ENCODE measurements at places on chromosomes 3 and 15.

GRCh38 chr3:174945951-174946350 is 86.8 kb downstream of the NAALADL2 start:
- no peak for DNase-seq

DNA sequence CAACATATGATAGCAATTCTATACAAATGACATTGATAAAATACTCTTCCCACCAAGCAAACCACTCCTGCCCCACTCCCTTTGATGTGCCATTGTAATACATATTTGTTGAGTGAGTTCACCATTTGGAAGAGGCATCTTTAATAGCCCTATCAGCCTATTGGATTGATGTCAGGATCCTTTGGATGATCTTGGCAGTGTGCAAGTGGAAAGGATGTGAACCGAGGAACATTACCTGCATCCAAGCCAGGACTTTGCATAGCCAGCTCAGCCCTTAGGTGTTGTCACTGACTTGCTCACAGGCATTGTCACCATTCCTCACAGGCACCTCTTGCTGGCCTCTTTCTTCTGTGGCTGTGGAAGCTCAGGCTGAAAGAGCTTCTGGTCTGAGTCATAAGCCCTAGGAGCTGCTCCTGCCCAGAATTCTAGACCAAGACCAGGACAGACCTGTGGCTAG is 16.5 kb upstream of the TIMP4 start:
- DNase-seq, result no peak

DNA sequence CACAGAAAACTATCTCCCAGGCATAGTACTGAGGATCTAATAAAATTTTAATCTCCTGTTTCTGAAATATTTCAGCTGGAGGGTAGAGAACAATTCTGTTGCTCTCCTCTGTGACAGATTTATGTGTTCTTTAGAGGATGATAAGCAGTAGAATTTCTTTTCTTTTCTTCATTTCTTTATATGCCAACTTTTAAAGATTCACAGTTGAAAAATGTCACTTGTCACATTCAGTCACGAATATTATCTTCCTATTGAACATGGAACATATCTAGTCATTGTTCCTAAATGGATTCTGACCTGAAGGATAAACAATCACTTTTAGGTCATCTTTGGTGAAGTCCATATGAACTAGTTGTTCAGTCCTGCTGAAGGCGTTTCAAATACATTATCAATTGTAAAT is 585.5 kb upstream of the DPPA4 start:
- DNase-seq, result no peak

DNA sequence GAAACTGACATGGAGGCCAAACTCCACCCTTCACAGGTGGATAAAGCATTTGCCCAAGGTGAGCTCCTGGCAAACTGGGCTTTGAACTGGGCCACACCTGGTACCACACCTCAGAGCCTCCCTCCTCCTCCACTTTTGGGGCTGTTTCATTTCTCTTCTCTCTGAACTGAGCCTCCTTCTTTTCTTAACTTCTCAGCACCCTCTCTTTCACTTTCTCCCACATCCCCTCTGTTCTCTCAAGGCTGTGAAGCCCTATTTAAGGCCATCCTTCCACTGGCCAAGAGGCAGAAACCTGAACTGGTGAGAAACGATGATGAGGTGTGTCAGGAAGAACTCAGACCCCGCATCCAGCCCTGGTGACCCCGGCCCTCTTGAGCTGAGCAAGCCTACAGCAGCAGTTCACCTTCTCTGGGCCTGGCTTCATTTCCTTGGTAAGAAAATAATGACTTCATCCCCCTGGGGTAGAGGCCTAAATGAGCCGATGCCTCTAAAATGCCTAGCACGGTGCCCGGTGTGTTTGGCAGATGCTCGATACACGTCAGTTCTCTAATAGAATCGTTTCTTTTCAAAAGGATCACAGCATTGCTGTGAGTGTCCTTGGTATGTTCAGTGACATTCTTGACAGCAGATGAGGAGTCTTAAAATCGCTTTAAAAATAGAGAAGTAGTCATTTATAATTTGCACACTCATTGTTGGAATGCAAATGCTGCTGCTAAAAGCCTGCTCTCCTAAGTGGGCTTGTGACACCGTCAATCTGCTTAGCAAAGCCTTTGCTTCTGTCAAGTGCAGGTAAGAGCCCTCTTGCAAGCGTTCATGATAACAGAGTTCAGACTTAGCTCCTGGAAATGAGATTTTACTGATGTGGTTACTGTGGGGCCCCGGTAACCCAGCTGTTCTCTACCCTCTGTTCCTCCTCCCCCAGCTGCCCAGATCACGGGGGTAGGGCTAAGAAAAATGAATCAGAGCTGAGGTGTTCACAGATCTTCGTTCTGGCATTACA is 97.7 kb upstream of the ATP2B2 start:
- no peak for DNase-seq

DNA sequence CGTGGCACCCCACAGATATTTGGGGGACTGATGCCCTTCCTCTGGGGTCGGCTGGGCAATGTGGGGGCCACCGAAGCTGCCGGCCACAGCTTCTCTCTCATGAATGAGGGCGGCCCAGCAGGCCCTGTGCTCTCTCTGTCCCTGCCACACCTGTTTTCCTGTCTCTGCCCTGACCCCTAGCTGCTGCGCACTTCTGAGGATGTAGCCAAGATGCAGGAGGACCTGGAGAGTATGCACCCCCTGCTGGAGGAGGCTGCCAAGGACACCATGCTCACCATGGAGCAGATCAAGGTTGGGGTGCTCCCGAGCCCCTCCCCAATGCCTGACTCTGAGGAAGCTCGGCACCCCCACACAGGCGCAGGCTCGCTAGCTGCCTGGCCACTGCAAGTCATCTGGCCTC is 59.7 kb downstream of the SEMA3G start:
- peak; percentile 56 for DNase-seq

- no peak for DNase-seq
Measured at GRCh38 chr3:110291886-110292501, 779.6 kb upstream of the NECTIN3 start.

DNA sequence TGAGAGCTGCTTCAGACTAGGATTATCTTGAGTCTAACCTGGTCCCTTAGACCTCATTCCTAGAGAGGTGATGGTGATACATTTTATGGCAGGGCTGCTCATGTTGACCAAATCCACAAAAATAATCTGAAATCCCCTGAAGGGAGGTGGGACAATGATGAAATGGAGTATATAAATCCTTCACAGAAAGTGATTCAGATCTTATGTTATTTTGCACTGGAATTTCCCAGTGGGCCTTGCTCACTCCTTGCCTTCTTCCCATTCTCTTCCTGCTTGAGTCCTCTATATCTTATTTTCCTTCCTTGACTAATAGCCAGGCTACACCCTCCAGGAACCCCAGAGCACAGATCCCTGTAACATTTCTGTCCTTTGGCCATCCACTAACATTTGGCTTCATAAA is 10.4 kb upstream of the TMEM202 start:
- no peak for DNase-seq

DNA sequence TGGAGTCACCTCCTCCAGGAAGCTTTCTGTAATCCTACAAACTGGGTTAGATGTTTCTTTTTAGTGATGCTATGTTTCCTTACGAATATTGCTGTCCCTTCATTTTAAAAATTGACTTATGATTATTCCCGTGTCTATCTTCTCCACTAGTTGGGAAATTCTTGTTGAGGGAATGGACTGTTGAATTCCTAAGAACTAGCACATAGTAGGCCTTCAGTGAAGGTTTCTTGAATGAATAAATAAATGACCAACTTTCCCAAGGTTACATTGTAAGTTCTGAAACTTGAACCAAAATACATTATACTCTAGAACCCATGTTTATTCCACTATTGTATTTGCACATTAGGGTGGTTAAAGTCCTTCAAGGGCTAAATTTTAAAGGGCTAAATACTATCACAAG is 812 bp upstream of the IL20RB start:
- DNase-seq, result no peak

DNA sequence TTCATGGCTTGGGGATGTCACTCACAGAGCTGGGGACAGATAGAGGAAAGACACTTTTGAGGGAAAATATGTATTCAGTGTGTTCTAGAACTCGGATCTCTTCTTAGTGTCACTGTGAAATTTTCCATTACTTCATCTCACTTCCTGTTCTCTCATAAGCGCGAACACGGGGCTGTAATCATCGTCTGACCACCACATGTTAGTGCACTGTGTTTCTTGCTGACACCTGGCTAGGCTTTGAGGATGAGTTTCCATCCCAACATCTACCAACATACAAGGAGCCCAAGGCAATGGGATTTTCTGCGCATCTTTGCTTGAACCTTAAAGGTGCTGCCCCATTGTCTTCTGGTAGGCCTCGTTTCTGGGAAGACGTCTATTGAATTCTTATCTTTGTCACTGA is 84.0 kb downstream of the LIPC start:
- DNase-seq, result no peak

GRCh38 chr3:194306109-194306686 is 44.9 kb downstream of the CPN2 start:
- DNase-seq, result no peak

GRCh38 chr3:163196815-163197374 is 1700.3 kb downstream of the OTOL1 start:
- DNase-seq, result no peak

DNA sequence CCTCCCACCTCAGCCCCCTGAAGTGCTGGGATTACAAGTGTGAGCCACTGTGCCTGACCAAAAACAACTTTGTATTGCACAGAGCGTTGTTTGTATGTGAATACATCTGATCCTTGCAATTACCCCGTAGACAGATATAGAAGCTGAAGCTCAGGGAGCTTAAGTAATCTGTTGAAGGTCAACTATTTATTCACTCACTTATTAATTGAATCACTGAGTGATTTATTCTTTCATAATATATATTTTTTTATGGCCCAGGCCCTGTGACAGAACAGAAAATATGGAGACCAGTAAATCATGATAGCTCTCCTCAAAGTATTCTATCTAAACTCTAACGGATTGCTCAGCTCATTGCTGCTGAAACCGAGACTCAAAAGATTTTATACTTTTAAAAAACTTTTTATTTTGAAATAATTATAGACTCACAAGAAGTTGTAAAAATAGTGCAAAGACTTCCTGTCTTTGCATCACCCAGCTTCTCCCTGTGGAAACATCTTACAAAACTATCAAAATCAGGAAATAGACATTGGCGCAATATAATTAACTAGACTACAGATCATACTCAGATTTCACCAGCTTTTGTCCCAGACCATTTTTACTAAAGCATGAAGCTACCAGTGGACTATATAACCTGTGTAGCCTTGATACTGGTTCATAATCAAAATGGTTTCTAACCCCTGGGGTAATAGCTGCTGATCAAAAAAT is 466.1 kb downstream of the PDCD6IP start:
- no peak for DNase-seq

GRCh38 chr3:33795856-33796536 is 2.4 kb upstream of the PDCD6IP start:
- no peak for DNase-seq

- no peak for DNase-seq
Measured at GRCh38 chr15:64014995-64015394, 31.3 kb downstream of the DAPK2 start.

- no peak for DNase-seq
Measured at GRCh38 chr3:73475175-73475574, 149.6 kb downstream of the PDZRN3 start.

GRCh38 chr15:67744331-67745072 is 80.8 kb upstream of the SKOR1 start:
- no peak for DNase-seq

- peak; percentile 48 for DNase-seq
Measured at GRCh38 chr3:10248984-10249748, 907 bp downstream of the TATDN2 start.

DNA sequence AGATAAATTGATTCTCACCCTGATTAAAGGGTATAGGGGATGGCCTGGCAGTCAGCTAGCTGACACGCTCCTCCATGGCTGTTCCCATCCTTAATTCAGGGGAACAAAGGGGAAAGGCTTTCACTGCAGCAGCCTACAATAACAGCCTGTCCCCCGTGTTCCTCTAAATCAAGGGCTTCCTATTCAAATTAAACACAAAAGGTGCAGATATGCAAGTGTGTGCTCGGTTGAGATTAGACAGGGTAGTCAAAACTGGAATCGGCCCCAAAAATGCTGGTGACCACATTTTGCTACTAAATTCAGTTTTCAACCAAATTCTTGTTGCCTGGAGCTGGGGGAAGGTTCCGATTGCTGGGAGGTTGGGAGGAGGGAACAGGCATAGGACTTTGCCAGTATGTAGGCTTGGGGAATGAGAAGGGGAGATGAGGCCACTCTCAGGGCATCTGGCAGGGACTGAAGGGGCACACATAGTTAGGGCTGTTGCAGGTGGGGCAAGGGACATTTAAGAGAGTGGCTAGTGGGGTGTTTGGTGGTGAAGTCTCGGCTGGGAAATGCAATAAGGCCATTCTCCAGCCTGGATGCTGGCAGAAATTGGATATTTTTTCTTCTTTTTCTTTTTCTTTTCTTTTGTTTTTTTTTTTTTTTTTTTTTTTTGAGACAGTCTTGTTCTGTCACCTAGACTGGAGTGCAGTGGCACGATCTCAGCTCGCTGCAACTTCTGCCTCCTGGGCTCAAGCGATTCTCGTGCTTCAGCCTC is 32.9 kb upstream of the CTSH start:
- DNase-seq, result no peak

DNA sequence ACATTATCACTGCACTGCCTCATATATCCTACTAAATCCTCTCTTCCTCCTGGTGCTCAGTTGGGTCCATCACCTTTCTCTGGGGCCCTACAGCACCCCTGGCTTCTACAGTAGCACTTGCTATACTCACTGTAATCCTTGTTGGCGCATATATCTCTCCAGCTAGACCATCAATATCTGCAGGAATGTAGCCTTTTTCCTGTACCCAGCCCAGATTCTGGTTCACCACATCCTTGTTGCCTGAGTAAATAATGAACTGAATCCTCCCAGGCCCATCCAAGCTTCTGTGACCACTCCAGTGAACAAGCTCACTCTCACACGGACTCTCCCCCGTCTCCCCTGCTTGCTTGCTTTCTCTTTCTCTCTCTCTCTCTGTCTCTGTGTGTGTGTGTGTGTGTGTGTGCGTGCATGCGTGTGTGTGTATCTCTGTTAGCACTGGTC is 62.5 kb upstream of the LIPC start:
- no peak for DNase-seq

DNA sequence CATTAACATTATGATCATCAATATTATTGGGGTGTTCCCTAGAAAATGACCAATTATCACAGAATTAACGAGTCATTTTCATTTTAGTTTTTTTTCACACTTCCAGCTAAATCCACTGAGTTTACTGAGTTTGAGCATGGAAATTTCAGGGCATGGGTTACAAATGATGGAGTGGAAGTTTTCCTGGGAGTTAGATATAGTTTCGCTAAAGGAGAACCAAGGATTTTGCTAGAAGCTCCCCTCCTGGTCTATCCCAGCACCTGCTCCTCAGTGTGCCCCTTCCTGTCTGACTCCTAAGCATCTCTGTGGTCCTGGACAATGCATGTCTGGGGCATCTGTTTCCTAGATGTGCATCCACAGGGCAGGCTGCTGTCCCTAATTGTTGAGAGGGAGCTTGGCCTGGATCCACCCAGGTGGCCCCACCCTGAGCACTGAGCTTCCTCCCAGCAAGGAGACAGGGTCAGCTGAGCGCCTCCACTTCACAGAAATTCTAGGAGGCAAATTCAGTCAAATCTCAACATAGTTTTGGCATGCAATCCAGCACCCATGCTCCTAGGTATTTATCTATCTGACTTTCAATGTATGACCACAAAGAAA is 102.3 kb upstream of the GOLGA6L6 start:
- no peak for DNase-seq

- no peak for DNase-seq
Measured at GRCh38 chr3:137081711-137082110, 123.9 kb downstream of the IL20RB start.

- no peak for DNase-seq
Measured at GRCh38 chr3:114119776-114120175, 59.1 kb downstream of the DRD3 start.
